Neural progenitor cell (in vitro differentiated cells): ENCODE measurements at places on chromosomes 16 and 17. TPM values are rescaled to one million over a fixed set of nuclear protein-coding genes. Genes with fewer than 3 reads are reported as not detected.

Gene CLN3
- total RNA-seq, result 4.4 and 21.2 TPM in 2 replicates

Gene CCDC154
- total RNA-seq, result 0.28 TPM in 1 of 2 replicates, not detected in the other

Gene AIPL1
- 0.37 and 2.3 TPM in 2 replicates for total RNA-seq

Gene KRT12
- not detected in 2 replicates for total RNA-seq

Gene ADAT1
- total RNA-seq, result 76.6 and 86.4 TPM in 2 replicates

Gene TBC1D3I
- 0.22 TPM in 1 of 2 replicates, not detected in the other for total RNA-seq

Gene MGAT5B
- 1.8 and 6.0 TPM in 2 replicates for total RNA-seq

GRCh38 chr16:67244387-67245185, 2.7 kb downstream of the FHOD1 start:
- DNase-seq, result no peak

DNA sequence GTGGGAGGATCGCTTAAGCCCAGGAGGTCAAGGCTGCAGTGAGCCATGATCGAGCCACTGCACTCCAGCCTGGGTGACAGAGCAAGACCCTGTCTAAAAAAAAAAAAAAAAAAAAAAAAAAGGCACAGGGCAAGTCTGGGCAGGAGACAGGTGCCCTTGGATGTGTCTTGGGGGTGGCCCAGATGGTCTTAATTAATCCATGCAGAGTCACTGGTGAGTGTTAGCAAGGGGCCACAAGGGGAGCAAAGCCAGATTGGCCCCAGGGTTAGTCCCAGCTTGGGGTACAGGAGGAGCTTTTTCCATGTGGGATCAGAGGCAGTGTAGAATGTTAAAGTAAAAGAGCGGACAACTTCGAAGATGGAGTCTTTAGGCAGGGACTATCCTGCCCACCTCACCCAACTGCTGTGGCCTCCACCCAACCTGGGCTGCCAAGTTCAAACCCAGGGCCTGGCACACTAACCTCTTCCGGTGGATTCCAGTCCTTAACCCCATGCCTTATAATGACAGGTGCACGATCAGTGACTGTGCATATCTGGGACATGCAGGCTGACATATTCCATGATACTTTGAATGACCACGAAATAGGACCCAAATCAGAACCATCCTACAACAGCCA, 32.2 kb upstream of the MFSD6L start:
- DNase-seq, result no peak

GRCh38 chr17:65583921-65584603, 22.6 kb upstream of the AXIN2 start:
- no peak for DNase-seq

DNA sequence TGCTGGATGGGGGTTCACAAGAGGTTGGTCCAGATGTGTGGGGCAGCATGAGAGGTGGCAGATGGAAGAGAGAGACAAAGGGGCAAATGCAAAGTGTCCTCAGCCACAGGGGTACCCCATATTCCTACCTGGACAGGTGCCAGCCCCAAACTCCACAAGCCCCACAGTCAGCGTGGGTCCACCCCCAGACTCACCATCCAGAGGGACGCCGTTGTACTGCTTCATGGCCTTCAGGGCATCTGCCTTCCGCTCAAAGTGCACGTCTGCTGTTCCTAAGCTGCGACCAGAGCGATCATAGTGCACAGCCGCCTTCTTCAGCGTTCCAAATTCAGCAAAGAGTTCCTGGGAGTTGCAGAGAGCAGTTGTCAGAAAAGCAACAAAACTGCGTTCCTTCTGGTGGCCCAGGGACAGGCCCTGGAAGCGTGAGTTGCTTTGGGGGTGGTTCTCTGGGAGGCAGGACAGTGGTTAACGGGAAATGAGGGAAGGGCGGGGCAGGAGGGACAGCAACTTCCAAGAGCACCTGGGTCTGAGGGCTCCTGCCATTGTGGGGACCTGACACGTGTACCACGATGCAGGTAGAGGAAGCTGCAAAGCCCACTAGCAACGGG, 2.3 kb downstream of the ALYREF start:
- no peak for DNase-seq

DNA sequence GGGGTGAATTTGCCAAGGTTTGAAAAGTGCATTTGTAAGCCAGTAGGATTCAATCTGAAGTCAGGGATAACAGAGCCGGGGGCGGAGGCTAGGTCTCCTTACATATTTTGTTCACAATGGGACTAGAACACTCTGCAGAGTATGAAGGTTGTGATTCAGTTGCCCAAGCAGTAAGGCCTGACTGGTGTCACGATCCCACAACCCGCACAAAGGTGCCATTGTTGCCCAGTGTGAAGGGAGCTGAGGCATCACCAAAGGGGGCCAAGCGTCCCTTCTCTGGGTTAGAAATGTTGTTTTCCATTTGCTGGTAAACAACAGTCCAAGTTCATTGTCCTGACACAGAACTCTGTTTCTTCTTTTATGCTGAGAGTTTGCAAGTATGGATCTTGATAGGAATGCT, 471.8 kb downstream of the MAF start:
- no peak for DNase-seq
